Vagina (tissue), 2 donors: ENCODE measurements at places on chromosomes 12 and 14.

- no peak for DNase-seq
Measured at GRCh38 chr12:40325349-40325960, 100.7 kb downstream of the LRRK2 start.

- DNase-seq: no peak
Measured at GRCh38 chr12:99495799-99496198, 151.8 kb upstream of the GARIN6 start.

DNA sequence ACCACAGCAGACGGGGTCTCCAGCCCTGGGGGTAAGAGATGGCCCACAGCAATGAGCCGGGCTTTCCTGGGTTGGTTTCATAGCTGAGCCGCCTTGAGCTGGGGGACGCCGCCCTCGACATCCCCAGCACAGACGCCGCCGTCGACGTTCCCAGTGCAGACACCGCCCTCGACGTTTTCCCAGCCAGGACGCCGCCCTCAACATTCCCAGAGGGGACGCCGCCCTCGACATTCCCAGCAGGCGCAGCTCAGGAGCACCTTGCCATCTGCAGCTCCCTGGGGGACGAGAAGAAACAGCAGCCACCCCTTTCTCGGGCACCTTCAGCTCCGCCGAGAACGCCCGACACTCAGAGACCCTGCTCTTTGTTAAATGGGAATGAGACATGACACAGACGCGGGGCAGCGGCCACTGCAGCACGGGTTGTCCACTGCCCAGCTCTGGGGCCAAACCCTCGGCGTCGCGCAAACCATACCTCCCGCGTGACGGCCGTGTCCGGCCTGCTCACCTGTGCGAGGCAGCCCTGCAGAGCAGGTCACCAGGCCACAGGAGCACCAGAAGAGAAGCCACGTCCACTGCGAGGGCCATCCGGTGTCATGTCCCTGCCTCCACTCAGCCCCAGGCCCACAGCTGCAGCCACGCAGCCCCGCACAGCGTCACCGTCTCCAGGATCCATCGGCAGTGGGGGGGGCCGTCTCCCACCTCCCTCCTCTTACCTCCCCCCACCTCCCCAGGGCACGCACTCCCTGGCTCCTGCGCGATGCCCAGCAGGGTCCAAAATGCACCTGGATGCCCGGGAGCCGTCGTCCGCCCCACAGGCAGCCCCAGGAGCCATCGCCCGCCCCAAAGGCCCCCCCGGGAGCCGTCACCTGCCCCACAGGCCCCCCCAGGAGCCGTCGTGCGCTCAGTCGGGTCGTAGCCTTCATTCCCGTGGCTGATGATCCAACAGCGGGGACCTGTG, 77.4 kb upstream of the GALNT9 start:
- no peak for DNase-seq

DNA sequence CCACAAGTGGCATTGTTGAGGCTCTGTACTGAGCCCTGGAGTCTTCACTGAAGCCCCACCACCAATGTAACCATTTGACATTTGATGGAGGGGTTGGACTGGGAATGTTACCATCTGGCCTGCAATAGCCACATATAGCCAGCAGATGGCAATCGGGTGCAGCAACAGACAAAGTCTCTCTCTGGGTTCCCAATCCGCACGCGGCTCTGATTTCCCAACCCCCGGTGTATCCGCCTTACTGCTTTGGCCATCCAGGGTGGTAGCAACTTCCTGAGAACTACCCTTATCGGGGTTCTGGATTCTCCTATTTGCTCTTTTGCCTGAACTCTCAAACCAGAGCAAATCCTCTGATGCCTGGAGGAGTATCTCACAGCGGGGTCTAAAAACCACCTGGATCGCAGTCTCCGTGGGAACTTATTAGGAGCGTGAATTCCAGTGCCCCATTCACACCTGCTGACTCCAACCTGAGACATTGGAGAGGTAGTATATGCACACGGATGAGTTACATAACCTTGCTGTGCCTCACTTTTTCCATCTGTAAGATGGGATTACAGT, 14.2 kb downstream of the VRTN start:
- no peak for DNase-seq

DNA sequence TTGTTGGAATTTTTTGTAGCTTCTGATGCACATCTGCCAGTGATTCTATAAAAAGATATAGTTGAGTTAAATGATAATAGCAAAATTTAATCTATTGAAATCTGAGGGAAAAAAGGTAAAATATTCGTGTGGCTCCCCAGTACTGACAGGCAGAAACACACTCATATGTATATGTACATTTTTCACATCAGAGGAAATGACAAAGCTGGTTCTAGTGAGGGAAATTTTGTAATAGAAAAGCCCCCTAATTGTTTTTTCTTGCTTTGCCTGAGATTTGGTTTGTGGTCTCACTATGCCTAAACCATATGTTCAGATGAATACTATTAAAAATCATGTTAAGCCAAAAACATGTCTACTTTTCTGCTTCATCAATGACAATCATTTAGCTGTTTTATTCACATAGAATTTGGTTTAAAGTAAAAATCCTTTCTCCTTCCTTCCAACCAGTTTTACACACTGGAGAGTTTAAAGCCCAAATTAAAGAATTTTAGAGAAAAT, 203.5 kb downstream of the ANO6 start:
- DNase-seq: no peak

DNA sequence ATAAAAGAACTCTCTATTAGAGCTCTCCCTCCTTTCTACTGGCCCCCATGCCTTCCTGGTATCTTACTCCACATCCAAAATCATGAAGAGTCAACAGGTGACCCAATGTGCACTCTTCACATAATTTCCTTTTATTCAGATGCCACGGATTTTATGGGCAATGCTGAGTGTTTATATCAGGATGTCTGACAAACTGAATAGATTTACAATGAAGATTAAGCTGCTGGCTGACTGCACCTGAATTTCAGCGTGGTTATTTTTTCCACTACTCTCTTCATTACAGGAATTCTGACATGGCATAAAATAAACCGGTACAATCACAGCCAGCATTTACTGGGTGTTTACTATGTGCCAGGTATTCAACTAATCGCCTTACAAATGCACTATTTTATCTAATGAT, 29.4 kb upstream of the CERS5 start:
- no peak for DNase-seq
